ENCODE measurements at places on chromosomes 3 and 15. TPM values are rescaled to one million over a fixed set of nuclear protein-coding genes. Genes with fewer than 3 reads are reported as not detected.

DNA sequence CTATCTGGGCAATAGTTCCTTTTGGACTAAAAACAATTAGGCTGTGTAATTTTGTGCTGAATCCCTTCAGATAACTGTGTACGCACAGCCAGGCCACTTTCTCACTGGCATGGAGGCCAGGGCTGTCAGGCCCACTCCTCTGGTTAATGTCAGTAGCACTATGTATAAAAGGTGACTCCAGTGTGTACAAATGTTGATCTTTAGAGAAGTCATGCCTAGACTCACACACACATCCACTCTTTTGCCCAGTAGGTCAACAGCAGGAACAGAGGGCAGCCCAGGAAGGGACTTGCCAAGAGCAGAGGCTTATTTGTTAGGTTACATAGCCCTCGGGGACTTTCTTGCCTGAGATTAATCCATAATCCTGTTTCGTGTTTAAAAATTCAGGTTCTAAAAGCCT is 416.6 kb upstream of the WNT5A start:
- DNase-seq: no peak

The PLSCR5 gene
- not detected for total RNA-seq

DNA sequence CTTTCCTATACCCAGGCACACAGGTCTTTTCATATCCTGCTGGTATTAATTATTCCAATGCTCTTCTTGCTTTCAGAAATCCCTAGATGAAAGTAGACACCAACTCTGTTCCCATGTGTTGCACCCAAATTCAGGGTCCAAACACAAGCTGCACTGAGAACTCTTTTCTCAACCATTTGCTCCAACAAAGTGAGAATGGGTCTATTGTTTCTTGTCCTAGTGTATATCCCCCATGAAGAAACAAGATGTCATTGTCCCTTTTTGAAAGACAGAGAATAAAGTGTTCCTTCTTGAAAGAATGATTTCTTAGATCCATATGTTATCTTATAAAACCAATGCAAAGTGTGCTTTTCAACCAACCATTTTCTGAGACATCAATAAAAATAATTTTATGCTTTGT is 353.7 kb downstream of the CNTN6 start:
- no peak for DNase-seq

The PCBP4 gene
- total RNA-seq: 11.3 TPM

Measured in activated naive CD4-positive, alpha-beta T cell treated with anti-CD3 and anti-CD28 coated beads, Interleukin-2, amount 50 U/mL, for 72 hours (primary cell).